Osteoblast (primary cell): ENCODE measurements at places on chromosomes 5 and 9.

DNA sequence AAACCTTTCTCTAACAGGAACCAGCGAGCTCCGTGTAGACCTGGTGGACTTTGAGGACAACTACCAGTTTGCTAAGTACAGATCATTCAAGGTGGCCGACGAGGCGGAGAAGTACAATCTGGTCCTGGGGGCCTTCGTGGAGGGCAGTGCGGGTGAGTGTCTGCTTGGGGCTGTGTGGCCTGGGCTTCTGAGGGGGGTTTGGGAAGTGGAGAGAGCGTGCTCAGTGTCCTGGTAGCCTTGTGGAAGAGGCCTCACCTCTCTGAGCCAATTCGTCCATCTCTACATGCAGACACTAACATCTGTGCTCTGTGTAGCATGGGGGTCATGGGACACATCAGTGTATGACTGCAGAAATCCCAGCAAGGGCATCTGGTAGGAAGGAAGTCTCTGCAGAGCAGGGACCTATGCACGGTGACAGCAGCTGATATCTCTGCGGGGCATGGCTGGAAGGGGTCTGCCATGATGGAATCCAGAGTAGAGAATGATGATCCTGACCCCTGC lies 5.9 kb downstream of the FCN2 start:
- no peak for DNase-seq

GRCh38 chr5:76029739-76030138 lies 53.4 kb upstream of the SV2C start:
- no peak for DNase-seq

DNA sequence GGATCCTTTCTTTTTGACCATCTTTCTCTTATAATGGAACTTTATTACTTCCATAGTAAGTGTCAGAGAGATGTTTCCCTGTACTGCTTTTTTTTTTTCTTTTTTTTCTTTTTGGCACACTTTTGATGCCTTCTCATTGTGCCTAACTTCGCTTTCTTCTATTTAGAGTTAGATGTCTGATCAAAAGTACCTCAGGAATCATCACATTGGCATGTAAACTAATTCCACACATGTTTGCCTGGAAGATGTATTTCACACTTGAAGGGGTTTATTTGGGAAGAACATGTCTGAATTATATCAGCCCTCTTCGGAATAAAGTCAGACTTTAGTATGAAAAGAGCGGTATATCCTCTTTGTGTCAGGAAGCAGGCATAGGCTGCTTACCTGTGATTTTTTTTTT lies 35.1 kb downstream of the SMARCA2 start:
- DNase-seq = no peak

DNA sequence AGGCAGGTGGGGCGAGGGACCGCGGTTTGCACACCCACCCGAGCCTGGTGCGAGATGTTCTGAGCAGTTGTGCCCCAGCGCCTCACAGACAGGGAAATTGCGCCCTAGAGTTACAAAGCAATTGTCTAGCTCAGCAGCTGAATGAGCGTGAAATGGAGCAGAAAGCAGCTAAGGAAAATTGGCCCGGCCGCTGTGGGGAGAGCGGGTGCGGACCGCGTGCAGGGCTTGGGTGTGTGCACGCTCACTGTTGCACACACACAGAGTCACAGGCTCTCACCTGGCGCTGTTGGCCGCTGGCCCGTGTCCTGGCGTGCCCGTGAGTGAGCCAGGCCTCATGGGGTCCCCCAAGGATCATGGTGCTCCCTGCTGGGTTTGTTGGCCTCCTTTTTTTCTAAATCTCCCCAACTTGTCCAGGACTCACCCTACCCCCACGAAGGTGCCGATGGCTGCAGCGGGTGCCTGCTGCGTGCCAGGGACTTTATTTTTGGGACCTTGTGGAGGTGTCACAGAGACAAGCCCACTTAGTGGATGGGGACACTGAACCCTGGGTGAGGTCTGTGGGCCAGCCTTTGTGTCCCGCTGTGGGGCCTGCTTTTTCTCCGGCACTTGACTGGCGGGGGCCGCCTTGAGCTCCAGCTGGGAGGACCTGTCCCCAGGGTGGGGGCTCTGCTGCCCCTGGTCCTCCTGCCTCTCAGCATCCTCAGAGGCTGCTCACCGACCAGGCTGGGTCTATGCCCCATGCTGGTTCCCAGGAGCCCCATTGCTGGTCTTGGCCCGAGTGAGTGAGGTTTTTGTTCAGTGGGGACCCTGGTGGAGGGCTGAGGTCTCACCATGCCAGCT lies 5.2 kb downstream of the RXRA start:
- peak; percentile 74 for DNase-seq

DNA sequence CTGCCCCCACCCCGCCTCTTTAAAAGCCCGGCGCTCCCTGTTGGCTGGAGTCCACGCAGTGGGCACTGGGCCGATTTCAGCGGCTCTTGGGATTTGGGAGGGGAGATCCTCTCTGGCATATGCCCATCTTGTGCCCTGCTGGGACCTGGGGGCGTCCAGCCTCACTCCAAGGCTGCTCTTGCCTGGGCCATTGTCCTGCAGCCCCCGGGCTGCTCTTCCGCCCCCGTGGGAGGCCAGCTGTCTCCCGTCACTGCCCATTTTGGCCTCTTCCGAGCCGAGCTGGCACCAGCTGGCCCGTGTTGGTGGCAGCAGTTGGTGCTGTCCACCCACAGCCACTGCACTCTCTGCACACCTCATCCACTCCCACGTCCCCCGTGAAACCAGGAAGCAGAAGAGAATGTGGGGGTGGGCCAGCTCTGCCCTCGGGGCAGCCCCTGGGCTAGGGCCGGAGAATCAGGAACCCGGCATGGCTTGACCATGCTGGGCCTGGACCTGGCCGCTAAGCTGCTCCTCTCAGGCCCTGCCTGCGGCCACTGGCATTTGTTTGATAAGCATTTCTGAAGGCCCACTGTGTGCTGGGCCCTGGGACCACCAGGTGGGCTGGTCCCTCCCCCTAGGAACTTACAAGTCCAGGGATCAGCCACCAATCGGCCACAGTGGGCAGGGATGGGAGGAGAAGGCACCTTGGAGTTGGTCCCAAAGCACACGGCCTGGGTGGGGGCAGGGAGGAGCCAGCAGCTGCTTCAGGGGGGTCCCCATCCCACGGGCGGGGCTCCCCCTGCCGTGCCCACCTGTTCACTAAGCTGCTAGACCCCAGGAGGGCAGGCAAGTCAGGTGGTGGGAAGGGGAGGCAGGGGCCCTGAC lies 2.2 kb downstream of the C8G start:
- peak; percentile 86 for DNase-seq

- DNase-seq = no peak
Observed at GRCh38 chr9:74036549-74037231, 460.4 kb upstream of the RORB start.

DNA sequence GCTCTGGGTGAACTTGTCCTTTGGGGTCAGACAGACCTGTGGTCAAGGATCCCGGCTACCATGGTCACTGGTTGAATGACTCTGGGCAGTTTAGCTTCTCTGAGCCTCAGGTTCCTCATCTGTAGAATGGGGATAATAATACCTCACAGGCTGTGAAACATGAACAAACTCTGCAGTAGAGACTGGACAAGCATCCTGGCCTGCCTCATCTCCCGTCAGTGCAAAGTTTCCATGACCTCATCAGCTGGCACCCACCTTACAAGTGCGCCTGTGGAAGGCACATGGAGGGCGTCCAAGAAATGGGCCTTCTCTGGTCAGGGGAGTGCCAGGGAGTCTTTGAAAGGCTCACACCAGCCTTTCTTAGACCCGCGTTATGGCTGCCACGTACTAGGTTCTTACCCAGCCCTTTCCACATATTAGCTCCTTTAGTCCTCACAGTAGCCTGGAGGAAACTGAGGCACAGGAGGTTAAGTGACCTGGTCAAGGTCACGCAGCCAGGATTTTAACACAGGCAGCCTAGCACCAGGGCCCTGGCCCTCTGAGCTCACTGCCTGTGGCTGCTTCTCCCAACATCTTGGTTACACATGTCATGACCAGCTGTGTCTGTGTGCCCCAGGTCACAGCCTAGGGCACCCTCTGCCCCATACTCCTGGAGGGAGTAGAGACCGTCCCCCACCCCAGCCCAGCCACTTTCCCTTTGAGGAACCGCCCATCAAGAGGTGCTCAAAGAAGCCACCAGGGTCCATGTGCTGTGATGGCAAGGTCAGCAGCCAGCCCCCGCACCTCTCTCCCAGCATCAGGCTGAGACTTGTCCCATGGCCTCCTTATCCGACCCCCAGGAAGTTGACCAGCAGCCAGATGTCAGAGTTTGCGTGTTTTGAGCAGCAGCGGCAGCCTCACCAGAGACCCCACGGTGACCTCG lies 39.4 kb upstream of the RPL26L1 start:
- peak; percentile 74 for DNase-seq

GRCh38 chr5:157571357-157571827 lies 4.2 kb downstream of the ADAM19 start:
- DNase-seq = peak; percentile 38

- DNase-seq = no peak
Observed at GRCh38 chr9:111036429-111036789, 1.9 kb downstream of the LPAR1 start.

GRCh38 chr9:114724744-114725143 lies 42.8 kb upstream of the TEX48 start:
- no peak for DNase-seq

GRCh38 chr9:92718086-92719001 lies 46.3 kb downstream of the BICD2 start:
- peak; percentile 54 for DNase-seq

GRCh38 chr9:6076851-6077250 lies 61.4 kb upstream of the RANBP6 start:
- DNase-seq = peak; percentile 32

DNA sequence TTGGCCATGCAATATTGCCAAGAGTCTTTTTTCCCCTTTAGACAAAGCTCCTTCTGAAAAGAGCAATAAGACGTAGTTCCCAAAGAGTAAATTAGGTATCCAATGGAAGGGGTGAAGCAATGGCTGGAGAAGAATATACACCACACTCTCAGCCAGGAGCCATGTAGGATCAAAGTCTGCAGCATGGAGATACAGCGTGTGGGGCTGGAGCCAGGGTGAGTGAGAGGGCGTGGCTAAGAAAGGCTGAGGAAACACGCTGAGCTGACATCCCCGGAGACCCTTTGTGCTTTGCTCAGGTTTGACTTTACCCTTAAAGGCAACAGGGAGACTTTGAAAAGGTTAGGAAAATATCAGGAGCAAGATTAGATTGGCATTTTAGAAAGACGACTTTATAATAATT lies 87.1 kb upstream of the ELL2 start:
- DNase-seq = no peak

- DNase-seq = no peak
Observed at GRCh38 chr9:110013064-110013463, 194.9 kb downstream of the C9orf152 start.

DNA sequence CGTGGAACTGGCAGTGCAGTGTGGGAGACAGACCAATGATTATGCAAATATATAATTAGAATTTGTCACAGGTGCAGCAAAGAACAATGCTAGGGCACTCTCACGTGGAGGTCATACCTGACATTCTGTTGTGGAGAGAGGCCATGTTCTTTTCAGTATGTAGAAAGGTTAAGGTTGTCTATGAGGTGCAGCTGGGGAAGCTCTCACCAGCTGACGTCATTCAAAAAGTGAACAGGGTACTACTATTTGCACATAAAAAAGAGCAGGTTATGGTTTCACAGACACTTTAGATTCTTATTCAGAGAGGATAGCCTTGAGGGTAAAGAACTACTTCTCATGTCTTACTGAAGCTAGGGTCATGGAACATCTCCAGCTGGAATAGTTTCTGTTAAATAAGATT lies 19.1 kb downstream of the SH3GL2 start:
- DNase-seq = no peak

- DNase-seq = peak; percentile 65
Observed at GRCh38 chr5:82720213-82721086, 356.7 kb downstream of the TMEM167A start.

DNA sequence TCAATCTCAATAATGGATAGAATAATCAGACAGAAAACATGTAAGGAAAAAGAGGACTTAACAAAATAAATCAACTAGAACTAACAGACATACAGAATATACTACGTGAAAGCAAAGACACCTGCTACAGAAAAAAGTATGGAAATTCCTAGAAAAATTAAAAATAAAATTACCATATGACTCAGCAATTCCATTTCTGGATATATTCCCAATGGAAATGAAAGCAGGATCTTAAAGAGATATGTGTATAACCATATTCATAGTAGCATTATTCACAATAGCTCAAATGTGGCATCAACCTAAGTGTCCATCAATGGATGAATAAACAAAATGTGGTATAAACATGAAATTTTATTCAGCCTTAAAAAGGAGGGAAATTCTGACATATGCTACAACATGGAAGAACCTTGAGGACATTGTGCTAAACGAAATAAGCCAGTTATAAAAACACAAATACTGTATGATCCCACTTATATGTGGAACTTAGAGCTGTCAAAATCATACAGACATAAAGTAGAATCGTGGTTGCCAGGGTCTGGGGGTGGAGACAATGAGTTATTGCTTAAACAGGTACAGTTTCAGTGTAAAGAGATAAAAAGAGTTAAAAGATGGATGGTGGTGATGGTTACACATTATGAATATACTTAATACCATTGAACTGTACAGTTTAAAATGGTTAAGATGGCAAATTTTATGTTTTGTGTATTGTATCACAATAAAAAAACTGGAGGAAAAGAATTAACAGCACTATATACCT lies 6.9 kb downstream of the PLAA start:
- no peak for DNase-seq

GRCh38 chr9:120868676-120869359 lies 8.2 kb downstream of the PHF19 start:
- DNase-seq = peak; percentile 99

GRCh38 chr5:135930949-135931295 lies 23.9 kb downstream of the LECT2 start:
- DNase-seq = no peak

DNA sequence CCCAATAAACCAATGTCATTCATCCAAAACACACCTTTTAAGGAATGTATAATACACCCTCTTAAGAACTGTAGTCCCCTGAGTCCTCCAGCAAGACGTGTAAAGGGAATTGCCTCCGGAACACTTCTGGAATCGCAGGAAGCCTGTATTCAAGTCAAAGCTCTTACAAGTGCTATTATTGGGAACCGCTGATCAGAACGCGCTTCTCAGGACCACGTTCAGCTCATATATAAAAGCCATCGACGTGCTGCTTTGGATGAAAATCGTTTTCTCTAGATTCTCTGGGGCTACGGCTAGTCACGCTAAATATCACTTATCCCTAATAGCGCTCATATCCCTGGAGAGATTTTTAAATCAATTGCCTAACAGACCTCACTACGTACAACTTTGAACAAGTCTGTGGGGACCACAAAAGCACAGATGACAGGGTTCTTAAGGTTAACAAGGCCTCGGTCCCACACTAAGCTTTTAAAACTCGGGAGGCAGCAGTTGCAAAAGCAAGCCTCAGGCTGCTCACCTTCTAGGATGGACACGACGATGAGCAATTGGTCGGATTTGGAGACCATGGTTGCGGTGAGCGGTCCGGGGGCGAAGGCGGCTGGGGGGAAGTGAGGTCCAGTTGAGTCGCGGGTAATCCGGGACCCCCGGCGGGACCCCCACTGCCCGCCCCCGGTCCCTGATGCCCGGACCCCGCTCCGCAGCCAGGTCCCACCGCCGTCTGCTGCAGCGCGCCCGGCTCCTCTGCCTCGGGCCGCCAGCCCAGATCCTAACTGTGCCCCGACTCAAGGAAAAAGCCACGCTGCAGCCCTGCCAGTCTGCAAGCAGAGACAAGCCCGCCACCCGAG lies 548 bp downstream of the CEP120 start:
- DNase-seq = peak; percentile 86

GRCh38 chr5:149273950-149274349 lies 2.3 kb downstream of the AFAP1L1 start:
- DNase-seq = no peak
